ENCODE measurements at places on chromosomes 7 and 10. TPM values are rescaled to one million over a fixed set of nuclear protein-coding genes. Genes with fewer than 3 reads are reported as not detected.
A peak's percentile ranks its signal among the peaks of the same experiment; 100 is the strongest.

DNA sequence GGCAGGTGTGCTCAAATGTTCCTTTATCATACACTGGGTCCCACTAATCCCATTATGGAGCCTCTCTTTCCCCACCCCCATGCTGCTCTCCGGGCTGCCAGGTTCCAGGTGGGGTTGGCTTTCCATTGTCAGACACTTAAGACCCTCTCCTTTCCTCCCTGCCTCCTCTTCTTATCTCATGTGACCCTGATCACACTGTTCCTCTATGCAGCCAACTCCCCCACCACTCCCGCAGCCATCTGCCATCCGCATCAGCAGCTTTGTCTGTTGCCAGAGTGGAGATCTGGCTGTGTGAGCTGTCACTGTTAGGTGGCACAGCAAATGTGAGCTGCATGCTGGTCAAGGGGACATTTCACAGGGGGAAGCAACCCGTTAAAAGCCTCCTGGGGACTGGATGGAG, 391.4 kb downstream of the TNS3 start:
- no peak for DNase-seq
- H3K36me3 ChIP-seq: no peaks in the 10 kb centered on the region
- no peak overlapping the region for H3K4me3 ChIP-seq

GRCh38 chr10:100670828-100671479, 74.4 kb upstream of the PAX2 start:
- peaks cover 6% of the 10 kb centered on the region for H3K4me1 ChIP-seq
- H3K4me3 ChIP-seq: no peak overlapping the region
- no peaks in the 10 kb centered on the region for H3K36me3 ChIP-seq

DNA sequence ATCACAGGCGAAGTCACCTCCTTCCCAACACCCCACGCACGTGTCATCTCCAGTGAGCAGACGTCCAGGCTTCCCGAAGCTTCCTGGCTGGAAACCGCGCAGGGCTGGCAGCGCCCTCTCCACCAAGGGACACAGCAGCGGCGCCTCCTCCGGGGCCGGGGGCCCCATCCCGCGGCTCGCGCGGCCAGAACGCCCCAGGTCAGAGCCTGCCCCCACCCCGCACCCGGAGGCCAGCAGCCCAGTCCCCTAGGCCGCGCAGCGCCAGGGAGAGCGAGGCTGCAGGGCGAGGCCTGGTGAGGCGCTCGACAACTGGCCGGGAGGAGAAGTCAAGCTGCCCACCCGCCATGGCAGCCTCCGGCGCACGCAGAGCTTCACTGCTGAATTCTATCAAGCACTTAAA, 247.0 kb downstream of the SEMA3D start:
- H3K36me3 ChIP-seq: no peaks in the 10 kb centered on the region
- H3K27me3 ChIP-seq: no peaks in the 10 kb centered on the region
- no peaks in the 10 kb centered on the region for H3K4me1 ChIP-seq
- no peak overlapping the region for H3K27ac ChIP-seq
- no peak for DNase-seq
- H3K4me3 ChIP-seq: no peak overlapping the region

DNA sequence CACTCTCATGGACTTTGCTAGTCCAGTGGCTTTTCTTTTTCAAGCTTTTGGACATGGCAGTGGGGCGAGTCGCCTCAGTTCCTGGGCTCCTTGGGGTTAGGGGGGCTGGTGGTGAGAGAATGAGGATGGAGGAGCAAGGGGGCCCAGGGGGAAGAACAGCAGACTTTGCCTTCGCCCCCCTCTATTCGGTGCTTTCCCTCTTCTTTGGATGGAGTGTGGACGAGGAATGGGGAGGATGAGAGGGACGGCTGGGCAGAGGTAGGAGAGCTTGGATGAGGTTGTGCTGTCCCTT, 255 bp downstream of the MAGI2 start:
- H3K4me3 ChIP-seq: peak overlapping the region; percentile 68
- peaks cover 2% of the 10 kb centered on the region for H3K36me3 ChIP-seq
- H3K4me1 ChIP-seq: peaks cover 14% of the 10 kb centered on the region
- no peak for DNase-seq

- no peak for DNase-seq
- H3K36me3 ChIP-seq: no peaks in the 10 kb centered on the region
- H3K4me1 ChIP-seq: no peaks in the 10 kb centered on the region
- H3K27ac ChIP-seq: no peak overlapping the region
- no peaks in the 10 kb centered on the region for H3K27me3 ChIP-seq
- H3K4me3 ChIP-seq: no peak overlapping the region
These were observed 327.5 kb upstream of the PLXDC2 start for GRCh38 chr10:19488592-19489280.

NOS3 gene
- total RNA-seq: 7.1 TPM

PLXDC2 gene
- total RNA-seq: not detected

Measured in activated naive CD4-positive, alpha-beta T cell treated with anti-CD3 and anti-CD28 coated beads for 36 hours (primary cell).